ENCODE measurements at places on chromosomes 11 and 22.

DNA sequence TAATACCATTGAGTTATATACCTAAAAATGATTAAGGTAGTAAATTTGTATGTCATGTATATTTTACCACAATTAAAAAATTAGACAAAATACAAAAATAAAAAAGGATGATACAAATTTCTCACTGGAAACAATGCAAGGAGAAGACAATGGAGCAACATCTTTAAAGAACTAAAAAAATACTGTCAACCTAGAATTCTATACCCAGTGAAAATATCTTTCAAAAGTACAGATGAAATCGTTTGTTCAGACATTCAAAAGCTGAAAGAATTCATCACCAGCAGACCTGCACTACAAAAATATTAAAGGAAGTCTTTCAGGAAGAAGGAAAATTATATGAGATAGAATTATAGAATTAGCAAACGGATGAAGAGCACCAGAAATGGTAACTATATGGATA, 9.8 kb upstream of the ASCL2 start:
- DNase-seq, result no peak

- no peak for DNase-seq
Measured at GRCh38 chr11:8356721-8357504, 93.2 kb upstream of the LMO1 start.

DNA sequence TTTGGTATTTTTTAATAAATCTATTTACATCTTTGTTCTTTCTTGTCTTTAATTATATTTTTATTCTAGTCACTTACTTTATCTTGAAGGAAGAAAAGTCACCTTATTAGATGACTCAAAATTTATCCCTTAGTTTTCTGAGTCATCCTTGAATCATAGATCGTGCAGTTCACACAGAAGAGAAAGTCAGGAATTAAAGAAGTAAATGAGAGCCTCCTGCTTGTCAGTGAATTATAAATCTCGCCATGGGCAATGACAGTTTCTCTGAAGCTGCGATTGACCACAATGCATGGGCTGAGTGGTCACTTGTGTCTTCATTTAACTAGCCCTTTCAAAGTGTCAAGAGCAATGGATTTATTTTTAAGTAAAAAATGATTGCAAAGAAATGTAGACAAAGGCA, 91.2 kb downstream of the LUZP2 start:
- DNase-seq, result no peak

- no peak for DNase-seq
Measured at GRCh38 chr22:23767303-23767672, 484 bp downstream of the CHCHD10 start.

Data from heart right ventricle (tissue), 16 donors.